ENCODE measurements at places on chromosomes 11 and 22.

- no peaks in the 10 kb centered on the region for H3K4me1 ChIP-seq
- H3K4me3 ChIP-seq, result no peak overlapping the region
- H3K27me3 ChIP-seq, result no peaks in the 10 kb centered on the region
- H3K36me3 ChIP-seq, result no peaks in the 10 kb centered on the region
- no peak for DNase-seq
- H3K27ac ChIP-seq, result no peak overlapping the region
These were observed 36.1 kb downstream of the TPBGL start for GRCh38 chr11:75276686-75277085.

GRCh38 chr22:42685941-42686653, 34.6 kb downstream of the A4GALT start:
- DNase-seq, result no peak
- H3K36me3 ChIP-seq, result no peaks in the 10 kb centered on the region
- no peaks in the 10 kb centered on the region for H3K27me3 ChIP-seq
- no peak overlapping the region for H3K27ac ChIP-seq

DNA sequence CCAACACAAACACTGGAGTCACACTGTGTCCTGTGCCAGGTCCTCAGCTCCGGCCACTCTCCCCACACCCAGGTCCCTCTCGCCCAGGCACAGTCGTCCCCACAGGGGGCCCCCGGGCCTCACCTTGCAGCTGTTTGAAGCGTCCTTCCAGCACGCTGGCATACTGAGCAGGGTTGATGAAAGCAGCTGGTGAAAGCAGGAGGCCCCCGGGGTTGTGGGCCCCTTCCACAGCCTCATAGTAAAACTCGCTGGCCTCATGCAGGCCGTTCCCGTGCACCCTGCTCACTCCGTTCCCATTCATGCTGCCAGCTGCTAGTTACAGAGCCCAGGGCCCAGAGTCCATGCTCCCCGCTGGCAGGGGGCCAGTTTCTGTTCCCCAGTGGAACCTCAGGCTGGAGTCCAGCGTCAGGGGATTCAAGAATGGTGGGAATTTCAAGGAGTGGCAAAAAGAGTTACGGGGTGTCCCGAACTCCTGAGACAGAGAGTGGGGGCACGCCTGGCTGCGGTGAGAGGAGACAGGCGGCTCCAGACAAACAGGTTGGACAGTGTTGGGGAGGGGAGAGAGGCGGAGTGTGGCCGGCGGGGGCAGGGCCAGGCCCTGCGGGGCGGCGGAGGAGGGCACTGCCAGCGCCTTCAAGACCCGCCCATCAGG, 10.6 kb downstream of the SPTBN2 start:
- peaks cover 18% of the 10 kb centered on the region for H3K4me1 ChIP-seq
- no peak overlapping the region for H3K4me3 ChIP-seq
- no peaks in the 10 kb centered on the region for H3K27me3 ChIP-seq
- no peak for DNase-seq

GRCh38 chr11:12169822-12170221, 59.4 kb downstream of the MICAL2 start:
- peaks cover 2% of the 10 kb centered on the region for H3K4me1 ChIP-seq
- DNase-seq, result no peak
- H3K36me3 ChIP-seq, result no peaks in the 10 kb centered on the region
- no peaks in the 10 kb centered on the region for H3K27me3 ChIP-seq
- no peak overlapping the region for H3K27ac ChIP-seq

DNA sequence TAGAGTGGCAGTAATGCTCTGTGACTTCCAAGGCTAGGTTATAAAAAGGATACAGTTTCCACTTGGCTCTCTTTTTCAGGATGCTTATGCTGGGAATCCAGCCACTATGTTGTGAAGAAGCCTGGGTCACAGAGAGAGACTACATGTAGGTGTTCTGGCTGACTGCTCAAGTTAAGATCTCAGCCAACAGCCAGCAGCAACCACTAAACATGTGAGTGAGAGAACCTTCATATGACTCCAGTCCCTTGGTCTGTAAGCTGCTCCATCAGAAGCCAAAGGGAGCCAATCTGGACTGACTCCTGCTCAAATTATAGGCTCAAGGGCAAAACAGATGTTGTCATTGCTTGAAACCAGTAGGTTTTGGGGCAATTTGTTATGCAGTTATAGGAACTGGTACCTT, 162.7 kb downstream of the MAML2 start:
- no peak overlapping the region for H3K27ac ChIP-seq
- H3K36me3 ChIP-seq, result no peaks in the 10 kb centered on the region
- no peak for DNase-seq
- no peak overlapping the region for H3K4me3 ChIP-seq
- H3K4me1 ChIP-seq, result peaks cover 6% of the 10 kb centered on the region

DNA sequence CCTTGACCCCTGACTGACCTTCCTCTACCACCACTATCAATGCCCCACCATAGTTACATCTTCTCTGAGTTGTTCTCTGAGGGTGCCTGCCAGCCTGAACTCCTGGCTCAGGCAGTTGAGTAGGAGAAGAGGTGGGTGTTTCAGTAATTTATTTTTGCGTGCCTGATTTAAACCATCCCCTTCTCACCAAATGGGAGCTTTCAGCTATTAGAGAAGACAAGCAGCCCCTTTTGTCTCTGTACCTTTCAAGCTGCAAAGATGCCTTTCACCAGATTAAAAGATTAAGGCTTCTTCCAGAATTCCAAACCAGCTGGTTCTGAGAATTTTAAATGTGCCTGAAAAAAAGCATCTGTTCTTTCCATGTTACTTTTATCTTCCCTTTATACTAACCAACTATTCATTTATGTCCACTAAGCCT, 223.8 kb downstream of the FAM76B start:
- no peaks in the 10 kb centered on the region for H3K4me1 ChIP-seq
- no peaks in the 10 kb centered on the region for H3K36me3 ChIP-seq
- no peak overlapping the region for H3K27ac ChIP-seq
- no peak overlapping the region for H3K4me3 ChIP-seq
- H3K27me3 ChIP-seq, result peaks cover 4% of the 10 kb centered on the region

- no peaks in the 10 kb centered on the region for H3K36me3 ChIP-seq
- no peak for DNase-seq
- peaks cover 30% of the 10 kb centered on the region for H3K4me1 ChIP-seq
- no peak overlapping the region for H3K4me3 ChIP-seq
- no peak overlapping the region for H3K27ac ChIP-seq
These were observed 4.1 kb downstream of the SYTL2 start for GRCh38 chr11:85806876-85807275.

All from Karpas-422 (cell line).